Kidney (tissue), 22 donors: ENCODE measurements at places on chromosomes 7 and 10. TPM values are rescaled to one million over a fixed set of nuclear protein-coding genes. Genes with fewer than 3 reads are reported as not detected.

FGL2 gene
- total RNA-seq: 96.9 TPM

AKR1C8 gene
- total RNA-seq: 0.66 TPM

PWWP2B gene
- total RNA-seq: 24.3 TPM

CHST15 gene
- 39.7 TPM for total RNA-seq

PNLIPRP1 gene
- not detected for total RNA-seq

DNA sequence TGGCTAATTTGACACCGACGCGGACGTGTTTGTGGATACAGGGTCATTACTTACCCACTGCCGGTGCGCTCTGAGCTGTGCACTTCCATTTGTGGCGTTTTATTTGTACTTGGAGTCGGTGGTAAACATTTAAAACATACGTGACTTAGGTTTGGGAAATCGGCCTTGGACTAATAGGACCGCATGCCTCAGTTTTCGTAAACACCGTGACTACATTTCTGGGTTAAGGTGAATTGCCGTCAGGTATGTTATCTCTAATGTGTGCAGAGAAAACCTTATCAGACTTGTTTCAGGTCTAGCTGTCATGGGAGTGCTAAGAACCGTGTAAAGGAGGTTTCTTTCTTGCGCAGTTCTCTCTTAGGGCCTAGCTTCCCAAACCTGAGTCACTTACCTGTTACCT, 51.7 kb upstream of the NCF1 start:
- no peak for DNase-seq

DNA sequence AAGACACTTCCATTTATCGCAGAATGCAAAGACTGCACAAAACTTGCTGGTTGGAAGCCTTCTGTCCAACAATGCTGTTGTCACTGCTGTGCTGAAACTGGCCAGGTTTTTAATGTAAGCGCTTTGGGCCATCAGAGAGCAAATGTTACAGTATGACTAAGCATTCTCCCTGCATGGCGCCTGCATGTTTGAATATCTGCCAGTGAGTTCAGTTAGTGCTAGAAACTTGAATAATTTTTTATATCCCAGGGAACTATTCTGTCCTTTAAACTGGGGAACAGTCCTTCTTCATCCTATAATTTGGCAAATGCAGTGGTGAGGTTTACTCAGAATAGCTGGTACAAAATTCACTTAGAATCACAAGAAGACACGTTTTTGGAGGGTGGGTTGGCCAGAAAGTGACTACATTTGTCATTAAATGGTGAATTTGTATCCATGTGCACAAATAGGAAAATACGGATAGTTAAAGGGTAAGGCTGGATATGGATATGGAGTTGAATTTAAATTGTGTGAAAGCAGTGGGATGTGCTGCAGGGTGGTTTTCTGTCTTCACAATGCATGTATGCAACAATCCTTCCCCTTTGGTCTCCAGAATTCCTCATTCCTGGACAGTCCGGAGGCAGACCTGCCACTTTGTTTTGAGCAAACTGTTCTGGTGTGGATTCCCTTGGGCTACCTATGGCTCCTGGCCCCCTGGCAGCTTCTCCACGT, 1.7 kb downstream of the ABCC2 start:
- DNase-seq: peak; percentile 32

DNA sequence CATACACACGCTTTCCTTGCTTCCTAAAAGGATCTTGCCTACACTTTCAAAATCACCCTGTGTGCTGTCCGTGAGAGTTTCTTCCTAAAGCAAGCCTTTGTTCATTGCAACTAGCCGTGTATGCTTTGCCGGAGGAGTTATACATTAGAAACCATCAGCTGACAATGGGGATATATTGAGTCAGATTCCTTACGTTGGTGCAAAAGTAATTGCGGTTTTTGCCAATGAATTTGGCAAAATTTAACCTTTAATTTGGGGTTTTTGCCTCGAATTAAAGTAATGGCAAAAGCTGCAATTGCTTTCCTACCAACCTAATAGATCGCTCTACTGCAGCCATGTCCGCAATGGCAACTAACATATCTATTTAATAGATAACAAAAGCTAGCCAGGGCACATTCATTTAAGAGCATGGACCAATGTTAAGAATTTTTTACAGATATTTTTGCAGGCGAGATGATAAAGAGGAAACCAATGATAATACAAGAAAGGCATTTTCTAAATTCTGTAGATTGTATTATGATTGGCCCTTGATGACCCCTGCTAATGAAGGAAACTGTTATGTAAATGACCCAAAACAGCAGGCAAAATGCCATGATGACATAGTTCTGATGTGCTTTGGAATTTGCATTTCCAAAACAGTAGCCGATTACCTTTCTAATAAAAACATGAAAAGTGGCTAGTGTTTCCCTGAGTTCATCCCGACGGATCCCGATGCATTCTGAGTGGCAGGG, 184.8 kb upstream of the NRP1 start:
- no peak for DNase-seq

DNA sequence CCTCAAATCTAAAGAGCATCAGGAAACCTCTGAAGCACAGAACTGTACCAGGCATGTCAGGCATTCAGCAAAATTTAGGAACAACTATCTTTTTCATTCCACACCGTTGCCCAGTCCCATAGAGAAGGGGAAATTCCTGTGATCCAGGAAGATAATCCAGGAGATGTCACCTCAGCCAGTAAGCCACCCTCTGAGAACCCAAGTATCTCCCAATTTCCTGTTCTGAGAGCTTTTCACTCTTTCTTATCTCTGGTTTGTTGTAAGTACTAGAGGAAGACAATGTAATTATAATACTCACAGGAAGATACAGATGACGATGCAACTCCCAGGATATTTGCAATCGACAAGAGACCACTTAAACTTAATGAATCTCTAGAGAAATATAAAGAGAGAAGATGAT, 97.1 kb downstream of the TSPAN12 start:
- DNase-seq: no peak

DNA sequence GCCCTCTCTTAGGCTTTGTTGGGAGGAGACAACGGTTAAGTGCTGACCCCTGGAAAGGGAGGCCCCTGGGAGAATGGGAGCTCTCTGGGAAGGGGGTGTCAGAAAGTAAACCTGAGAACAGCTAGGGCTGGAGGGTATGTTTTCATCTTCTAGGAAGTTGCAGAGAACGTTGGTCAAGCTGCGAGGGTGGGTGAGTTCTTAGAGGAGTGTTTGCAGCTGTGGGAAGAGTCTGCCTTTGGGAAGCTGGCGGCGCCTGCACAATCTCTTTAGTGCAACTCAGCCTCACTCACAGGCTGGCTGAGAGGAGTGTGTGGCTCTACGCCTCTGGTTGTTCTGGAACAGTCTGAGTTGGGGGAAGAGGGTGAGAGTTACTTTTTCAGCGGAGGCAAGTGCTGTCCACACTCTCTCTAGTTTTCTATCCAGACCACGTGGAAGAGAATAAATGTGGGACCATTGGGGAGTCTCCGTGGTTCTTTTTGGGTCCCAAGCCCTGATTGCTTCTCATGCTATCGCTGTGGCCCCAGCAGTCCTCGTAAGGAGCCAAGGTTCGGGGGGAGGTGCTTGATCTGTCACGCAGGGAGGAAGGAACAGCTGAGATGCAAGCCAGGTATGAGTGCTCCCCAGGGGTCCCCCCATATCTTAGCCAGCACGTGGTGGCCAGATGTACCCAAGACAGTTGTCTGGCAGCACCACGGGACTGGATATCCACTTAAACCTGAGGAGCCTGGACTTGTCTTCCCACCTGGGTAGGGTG, 237.2 kb downstream of the BUB3 start:
- DNase-seq: no peak

GRCh38 chr10:13712476-13712836, 125.7 kb downstream of the PRPF18 start:
- no peak for DNase-seq

GRCh38 chr7:17991866-17992648, 35.6 kb downstream of the PRPS1L1 start:
- no peak for DNase-seq

DNA sequence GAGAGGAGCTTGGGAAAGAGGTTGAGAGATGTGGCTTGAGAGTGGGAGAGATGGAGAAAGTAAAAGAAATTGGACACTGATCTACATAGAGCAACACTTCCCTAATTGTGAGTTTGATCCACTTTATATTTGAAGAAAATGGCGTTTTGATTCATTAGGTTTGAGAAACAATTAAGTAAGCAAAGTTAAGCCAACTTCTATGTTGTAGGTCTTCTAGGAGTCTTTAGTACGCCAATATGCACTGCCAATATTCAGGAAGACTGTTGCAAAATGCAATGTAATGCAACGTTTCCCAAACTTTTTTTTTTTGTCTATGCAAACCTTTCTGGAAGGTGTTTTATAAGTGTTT, 7.0 kb upstream of the PRTFDC1 start:
- DNase-seq: no peak

- DNase-seq: no peak
Observed at GRCh38 chr7:20470726-20471125, 140.0 kb downstream of the ITGB8 start.

DNA sequence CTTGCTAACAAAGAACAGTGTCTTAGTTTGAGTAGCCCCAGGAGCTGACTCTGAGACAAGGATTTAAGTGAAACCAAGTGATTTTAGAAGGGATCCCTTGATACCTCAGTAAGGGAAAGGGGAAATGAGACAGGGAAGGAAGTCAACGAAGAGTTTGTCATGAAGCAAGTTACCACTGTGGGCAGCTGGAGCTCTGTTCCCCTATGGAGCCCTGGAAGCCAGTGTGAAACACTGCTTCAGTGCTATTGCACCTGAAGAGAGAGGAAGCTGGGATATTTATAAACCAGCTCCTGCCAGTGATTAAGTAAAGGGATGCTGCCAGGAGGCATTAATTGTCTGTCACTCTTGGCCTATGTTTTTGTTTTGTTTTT, 58.9 kb upstream of the WAPL start:
- no peak for DNase-seq

DNA sequence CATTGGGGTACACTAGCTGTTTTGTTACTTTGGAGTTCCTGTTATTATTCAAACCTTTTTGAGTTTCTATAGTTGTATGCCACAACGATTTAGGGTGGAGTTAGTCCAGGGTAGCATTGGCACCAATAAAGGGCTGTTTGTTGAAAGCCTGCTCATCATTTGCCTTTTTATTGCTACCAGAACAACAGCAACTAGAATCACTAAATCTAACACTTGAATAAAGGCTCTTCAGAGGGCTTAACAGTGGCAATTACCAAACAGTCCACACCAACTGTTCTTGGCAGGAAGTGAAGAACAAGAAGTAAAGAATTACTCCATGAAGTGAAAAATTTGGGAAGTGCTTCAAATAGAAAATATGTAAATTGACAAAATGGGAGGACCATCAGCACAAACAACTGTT, 621.4 kb downstream of the PHTF2 start:
- DNase-seq: no peak

GRCh38 chr10:48681740-48682139, 2.9 kb upstream of the WDFY4 start:
- no peak for DNase-seq
